ENCODE measurements at places on chromosomes 4 and X. TPM values are rescaled to one million over a fixed set of nuclear protein-coding genes. Genes with fewer than 3 reads are reported as not detected.

Gene GPR119
- not detected for total RNA-seq

Gene GUCY1B1
- total RNA-seq = 13.5 TPM

Gene FABP2
- not detected for total RNA-seq

Gene SPANXB1
- not detected for total RNA-seq

Gene IL13RA1
- 42.2 TPM for total RNA-seq

Gene RAB41
- total RNA-seq = not detected

Gene GPRIN3
- total RNA-seq = 15.2 TPM

Gene P2RY4
- not detected for total RNA-seq

Gene MAGEA4
- total RNA-seq = not detected

Gene IDH3G
- 51.5 TPM for total RNA-seq

Data from mucosa of gallbladder (tissue), 1 donor.